Activated CD4-positive, alpha-beta T cell treated with anti-CD3 and anti-CD28 coated beads, Interleukin-2, amount 50 U/mL, for 16 hours (primary cell): ENCODE measurements at places on chromosomes 13 and 19.
A peak's percentile ranks its signal among the peaks of the same experiment; 100 is the strongest.

GRCh38 chr13:98293570-98294142 is 116.6 kb upstream of the RNF113B start:
- no peak for DNase-seq

DNA sequence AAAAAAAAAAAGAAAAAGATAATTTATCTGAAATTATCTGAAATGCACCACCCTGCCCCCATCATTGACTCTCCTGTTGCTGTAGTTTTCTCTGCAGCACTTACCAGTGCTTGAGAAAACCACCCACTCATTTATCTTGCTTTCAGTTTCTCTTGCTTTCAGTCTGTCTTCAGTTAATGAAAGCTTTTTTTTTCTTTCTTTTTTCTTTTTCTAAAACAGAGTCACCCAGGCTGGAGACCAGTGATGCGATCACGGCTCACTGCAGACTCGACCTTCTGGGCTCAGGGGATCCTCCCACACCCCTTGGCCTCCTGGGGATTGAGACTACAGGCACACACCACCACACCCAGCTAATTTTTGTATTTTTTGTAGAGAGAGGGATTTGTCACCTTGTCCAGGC is 4.3 kb upstream of the ACP5 start:
- peak; percentile 68 for DNase-seq

DNA sequence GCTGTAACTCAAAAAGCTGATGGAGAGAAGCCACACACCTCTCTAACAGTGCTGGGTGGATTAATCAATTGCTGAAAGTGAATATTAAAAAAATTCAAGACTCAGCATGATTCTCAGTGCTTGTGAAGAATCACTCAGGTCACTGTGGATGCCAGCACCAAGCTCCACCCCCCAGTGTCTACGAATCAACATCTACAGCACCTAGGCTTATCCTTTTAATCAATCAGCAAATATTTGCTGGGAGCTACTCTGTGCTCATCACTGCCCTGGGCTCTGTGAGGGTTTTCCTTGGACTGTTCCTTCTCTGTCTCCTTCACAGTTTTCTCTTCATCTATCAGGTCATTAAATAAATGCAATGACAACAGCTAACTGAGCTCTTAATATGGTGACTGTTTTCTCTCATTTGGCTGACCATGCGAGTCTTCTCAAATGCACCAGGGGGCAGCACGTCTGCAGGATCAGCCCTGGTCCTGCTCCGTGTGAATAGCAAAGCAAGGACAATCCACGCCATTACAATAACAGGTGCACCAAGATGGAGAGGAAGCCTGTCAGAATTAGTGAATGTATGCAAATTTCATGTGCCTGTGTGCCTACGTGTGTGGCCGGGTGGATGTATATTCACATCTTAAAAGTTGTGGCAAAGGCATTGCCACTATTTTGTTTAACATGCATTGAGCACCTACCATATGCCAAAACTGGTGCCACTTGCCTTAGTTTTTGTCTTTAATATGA is 14.6 kb upstream of the C13orf42 start:
- peak; percentile 56 for DNase-seq

GRCh38 chr19:39679056-39679790 is 23.5 kb downstream of the LGALS16 start:
- peak; percentile 74 for DNase-seq

DNA sequence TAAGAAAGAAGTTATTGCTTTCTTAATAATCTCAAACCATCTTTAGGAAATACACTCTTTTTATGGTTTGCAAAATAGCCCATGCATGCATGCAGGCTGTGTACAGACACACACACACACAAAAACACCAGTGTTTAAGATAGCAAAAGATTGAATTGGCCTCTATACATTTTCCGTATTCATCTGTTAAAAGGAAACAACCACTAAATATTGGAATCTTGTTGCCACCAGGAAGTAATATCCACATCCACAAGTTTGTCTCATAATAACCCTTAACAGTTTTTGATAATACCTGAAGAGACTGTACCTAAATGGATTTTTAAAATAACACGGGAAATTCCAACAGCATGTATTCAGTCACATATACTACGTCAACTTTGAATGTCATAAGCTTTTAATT is 7.3 kb upstream of the MAB21L1 start:
- DNase-seq, result no peak

- DNase-seq, result no peak
Observed at GRCh38 chr13:76741624-76742023, 144.6 kb downstream of the KCTD12 start.

DNA sequence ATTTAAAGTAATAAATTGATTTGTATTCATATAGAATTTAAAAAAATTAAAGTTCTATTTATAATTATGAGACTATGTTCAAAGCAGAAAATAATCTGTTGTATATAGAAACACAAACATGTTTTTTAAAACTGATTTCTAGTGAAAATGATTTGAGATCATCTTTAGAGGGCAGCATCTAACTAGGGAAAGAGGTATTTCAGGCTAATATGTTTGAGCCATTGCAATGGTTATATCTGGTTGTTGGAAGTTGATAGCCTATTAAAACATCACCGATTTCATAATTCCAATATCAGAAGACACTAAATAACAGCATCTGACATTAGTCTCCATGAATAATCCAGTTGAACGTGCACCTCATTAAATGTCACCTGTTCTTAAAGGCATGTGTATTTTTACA is 79.8 kb upstream of the SLITRK6 start:
- DNase-seq, result no peak

DNA sequence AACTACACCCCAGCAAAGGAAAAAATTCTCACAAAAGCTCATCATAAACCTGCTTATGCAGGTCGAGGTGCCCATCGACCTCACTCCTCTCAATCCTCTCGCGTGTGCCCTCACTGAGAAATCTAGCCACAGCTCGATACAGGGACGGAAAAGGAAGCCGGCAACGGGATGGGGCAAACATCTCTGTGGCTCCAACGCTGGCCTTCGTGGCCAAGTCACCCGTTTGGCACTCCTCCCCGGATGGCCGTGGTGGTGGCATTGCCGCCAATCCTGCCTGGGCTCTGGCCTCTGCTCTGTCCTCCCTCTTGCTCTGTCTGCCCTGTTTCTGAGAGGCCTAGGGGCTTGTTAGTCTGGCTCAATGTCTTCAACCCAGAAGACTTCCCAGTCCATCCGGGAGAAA is 41.2 kb downstream of the ZNF146 start:
- no peak for DNase-seq

DNA sequence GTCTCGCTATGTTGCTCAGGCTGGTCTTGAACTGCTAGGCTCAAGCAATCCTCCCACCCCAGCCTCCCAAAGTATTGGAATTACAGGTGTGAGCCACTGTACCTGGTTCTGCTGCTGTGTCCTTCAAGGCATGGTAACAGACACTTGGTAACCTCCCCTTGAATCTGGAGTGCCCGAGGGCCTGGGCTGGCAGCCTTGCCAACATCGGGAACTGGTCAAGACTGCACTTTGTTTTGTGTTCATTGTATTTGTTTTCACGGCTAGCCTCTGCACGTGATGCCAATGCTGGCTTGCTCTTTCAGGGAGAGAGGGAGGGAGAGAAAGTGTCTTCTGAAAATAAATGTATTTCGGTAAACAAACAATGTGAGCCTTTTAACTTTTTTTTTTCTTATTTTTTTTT is 12.0 kb downstream of the CERS4 start:
- no peak for DNase-seq
